ENCODE measurements at places on chromosomes 16 and 17.
A peak's percentile ranks its signal among the peaks of the same experiment; 100 is the strongest.

DNA sequence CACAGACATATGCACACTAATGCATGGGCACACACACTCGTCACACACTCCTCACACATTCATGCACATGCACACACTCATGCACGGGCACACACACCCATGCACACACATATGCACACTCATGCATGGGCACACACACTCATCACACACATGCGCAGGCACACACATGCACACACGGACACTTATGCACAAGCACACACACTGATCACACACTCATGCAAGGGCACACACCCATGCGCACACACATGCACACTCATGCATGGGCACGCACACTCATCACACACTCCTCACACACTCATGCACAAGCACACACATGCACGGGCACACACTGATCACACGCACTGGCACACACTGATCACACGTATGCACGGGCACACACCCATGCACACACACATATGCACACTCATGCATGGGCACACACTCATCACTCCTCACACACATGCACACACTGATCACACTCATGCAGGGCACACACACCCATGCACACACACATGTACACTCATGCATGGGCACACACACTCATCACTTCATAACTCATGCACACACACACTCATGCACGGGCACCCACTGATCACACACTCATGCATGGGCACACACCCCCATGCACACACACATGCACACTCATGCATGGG, 16.1 kb downstream of the ADGRG1 start:
- no peak for DNase-seq

DNA sequence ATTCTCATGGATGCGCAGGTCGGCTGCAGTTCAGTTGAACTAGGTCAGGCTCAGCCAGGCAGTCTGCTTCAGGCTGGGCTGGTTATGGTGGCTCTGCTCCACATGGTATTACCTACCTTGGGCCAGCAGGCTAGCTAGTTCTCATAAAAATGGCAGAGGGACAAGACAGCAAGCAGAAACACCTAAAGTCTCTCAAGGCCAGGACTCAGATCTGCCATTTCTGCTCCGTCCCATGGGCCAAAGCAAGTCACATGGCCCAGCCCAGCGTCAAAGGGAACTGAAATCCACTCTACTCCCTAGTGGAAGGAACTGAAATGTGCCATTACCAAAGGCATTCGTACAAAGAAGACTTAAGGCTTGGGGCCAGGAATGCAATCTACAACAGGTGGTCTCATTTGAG, 160.0 kb downstream of the TMEM132E start:
- DNase-seq: no peak

GRCh38 chr16:17266608-17267313, 204.0 kb downstream of the XYLT1 start:
- no peak for DNase-seq

- DNase-seq: no peak
Observed at GRCh38 chr16:72873044-72873443, 174.9 kb downstream of the ZFHX3 start.

- no peak for DNase-seq
Observed at GRCh38 chr16:88638323-88639230, at the start of gene IL17C. IL17C (plus strand) TSS chr16:88638572; CDS start chr16:88638642, 70 bp downstream.

GRCh38 chr16:17330044-17330443, 140.7 kb downstream of the XYLT1 start:
- no peak for DNase-seq

GRCh38 chr17:39063681-39064069, 87.8 kb downstream of the PLXDC1 start:
- no peak for DNase-seq

DNA sequence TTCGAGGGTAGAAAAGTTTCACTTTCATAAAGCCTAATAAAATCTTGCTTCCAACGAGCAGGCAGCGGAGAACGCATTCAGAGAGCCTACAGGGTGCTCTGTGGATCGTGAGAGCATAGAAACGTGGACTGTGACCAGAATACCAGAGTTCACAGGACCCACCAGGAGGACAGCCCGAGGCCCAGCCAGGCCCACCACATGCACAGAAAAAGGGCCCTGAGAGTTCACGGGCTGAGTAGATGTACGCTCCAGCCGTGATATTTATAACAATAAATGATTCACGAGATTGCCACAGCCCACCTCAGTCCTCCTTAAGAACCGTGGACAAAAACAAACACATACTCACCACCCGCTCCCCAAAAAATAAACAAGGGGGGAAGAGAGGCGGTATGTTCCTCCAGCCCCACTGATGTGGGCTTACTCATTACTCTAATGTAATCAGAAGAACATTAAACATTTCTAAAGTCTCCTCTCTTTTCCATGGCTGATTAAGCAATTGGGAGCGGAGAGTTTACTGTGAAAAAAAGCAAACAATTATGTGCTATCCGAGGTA, 207.2 kb downstream of the C16orf78 start:
- no peak for DNase-seq

- no peak for DNase-seq
Observed at GRCh38 chr17:27457731-27458523, 1.7 kb downstream of the KSR1 start.

DNA sequence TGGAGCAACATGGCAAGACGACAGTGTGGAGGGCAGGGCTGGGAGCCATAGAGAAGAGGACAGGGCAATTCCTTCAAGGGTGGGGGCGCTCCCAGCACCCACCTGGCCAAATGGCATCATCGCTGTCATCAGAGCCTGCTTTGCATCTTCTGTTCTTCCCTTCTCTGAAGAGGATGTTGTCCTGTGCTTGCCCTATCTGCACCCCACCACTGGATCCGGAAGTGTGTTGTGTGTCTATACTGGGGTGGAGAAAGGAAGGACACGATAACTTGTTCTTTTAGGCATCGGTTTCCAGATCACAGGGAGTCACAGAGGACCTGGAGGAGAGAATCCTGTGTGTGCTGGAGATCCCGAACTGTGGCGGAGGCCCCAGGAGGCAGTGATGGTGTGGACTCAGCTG, 25.7 kb upstream of the ANKRD40CL start:
- no peak for DNase-seq

- peak; percentile 43 for DNase-seq
Observed at GRCh38 chr16:48353565-48354163, 31.5 kb downstream of the SIAH1 start.

DNA sequence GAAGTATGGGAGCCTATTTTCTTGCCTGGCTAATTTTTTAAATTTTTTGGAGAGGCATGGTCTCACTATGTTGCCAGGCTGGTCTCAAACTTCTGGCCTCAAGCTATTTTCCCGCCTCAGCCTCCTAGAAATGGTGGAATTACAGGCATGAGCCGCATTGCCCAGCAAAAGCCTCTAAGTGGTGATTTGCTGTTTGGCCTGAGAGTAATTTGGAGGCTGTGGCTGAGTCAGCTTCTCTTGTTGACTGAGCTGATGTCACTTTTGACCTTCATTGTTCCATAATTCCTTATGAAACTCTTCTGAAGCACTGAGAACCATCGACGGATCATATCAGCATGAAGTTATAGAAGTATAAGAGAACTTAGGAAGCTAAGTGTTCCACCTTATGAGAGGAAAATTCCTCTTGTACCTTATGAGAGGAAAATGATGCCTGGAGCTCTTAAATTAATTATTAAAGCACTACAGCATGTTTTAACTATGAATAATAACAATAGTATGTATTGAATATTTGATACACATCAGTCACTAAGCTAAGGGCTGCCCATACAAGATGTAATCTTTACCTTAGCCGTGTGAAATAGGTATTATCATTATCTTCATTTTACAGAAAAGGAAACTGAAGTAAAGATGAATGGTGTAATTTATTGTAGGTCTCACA, 220.8 kb upstream of the MON1B start:
- DNase-seq: no peak

- DNase-seq: no peak
Observed at GRCh38 chr17:49875685-49876084, 27.8 kb upstream of the TAC4 start.

DNA sequence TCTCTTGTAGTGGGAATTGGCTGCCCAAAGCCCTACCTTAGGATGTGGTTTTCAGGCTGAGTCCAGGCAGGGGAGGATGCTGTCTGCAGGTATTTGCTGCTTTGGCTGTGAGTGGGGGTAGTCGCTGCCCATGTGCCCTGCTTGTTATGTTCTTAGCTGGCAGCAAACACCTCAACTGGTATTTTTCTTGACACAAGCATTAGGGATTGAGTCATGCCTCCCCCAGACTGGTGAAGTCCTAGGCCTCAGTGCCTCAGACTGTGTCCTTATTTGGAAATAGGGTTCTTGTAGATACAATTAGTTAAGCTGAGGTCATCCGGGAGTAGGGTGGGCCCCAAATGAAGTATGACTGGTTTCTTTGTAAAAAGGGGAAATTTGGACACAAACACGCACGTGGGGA, 808.3 kb upstream of the EEF2KMT start:
- no peak for DNase-seq

- no peak for DNase-seq
Observed at GRCh38 chr16:84531671-84532111, 27.2 kb upstream of the MEAK7 start.

DNA sequence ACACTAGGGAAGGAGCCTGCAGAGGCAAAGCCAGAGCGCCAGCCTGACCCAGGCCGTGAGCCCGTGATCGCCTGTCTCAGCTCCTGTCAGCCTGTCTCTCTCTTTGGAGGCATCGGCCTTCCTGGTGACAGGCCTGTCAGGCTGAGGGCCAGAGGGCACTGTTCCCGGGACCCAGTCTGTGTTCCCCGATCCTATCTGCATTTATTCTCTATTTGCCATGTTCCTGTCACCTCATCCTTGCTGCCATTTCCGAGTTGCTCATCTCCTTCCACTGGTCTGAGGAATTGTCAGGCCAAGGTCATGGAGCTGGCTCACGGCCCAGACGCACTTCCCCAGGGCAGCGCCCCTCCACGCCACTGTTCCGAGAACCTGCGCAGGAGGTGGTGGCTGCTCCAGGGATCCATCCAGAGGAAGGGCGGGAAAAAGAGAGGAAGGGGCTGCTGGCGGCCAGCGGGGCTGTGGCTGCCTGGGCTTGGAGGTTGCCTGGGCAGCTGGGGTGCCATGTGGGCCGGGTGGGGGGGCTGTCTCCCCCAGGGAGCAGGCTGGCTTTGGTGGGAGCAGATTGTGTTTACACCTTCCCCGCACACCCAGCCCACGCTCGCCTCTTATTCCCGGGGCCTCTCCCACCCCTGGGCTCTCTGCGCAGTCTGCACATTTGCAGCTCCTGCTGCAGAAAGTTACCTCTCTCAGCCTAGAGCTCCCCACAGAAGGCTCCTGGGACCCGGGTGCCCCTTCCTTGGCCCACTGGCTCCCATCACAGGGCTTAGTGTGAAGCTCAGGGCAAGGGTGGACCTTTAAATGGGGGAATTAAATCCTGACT, 4.9 kb downstream of the PRCD start:
- no peak for DNase-seq

GRCh38 chr17:67379251-67379630, 2.2 kb downstream of the PITPNC1 start:
- DNase-seq: no peak

DNA sequence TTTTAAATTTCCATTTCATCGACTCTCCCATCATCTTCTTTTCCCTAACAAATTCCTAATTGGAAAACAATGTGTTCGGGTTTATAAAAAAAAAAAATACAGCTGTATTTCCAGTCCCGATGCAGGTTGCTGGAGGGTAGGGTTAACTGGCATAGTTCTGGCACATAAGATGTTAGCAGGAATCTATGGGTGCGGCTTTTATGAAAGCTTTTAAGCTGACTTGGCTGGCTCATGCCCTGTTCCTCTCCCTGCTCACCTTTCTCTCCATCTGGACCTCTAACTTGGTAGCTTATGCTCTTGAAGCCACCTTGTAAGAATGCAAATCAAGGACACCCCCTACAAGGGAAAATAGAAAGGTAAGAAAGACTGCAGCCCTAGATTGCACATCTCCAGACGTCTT, 33.2 kb upstream of the KCNJ2 start:
- no peak for DNase-seq

DNA sequence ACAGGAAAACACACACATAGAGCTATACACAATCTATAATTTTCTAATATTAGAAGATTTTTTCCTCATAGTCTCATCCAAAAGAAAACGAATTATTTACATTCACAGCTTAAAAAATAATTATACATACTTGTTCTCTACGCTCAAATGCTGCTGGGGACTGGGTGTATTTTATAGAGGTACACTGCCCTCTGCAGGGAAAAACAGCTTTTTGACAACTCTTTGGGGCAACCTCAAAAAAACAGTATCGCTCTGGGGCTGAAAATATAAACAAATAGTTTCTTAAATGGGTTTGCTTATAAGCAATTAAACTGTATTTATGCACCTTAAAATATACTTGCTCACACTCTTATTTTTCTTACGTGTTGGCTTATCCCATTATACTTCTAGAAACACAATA, 261.8 kb upstream of the PSMD7 start:
- DNase-seq: no peak

- no peak for DNase-seq
Observed at GRCh38 chr17:71970312-71970711, 150.5 kb upstream of the SOX9 start.

DNA sequence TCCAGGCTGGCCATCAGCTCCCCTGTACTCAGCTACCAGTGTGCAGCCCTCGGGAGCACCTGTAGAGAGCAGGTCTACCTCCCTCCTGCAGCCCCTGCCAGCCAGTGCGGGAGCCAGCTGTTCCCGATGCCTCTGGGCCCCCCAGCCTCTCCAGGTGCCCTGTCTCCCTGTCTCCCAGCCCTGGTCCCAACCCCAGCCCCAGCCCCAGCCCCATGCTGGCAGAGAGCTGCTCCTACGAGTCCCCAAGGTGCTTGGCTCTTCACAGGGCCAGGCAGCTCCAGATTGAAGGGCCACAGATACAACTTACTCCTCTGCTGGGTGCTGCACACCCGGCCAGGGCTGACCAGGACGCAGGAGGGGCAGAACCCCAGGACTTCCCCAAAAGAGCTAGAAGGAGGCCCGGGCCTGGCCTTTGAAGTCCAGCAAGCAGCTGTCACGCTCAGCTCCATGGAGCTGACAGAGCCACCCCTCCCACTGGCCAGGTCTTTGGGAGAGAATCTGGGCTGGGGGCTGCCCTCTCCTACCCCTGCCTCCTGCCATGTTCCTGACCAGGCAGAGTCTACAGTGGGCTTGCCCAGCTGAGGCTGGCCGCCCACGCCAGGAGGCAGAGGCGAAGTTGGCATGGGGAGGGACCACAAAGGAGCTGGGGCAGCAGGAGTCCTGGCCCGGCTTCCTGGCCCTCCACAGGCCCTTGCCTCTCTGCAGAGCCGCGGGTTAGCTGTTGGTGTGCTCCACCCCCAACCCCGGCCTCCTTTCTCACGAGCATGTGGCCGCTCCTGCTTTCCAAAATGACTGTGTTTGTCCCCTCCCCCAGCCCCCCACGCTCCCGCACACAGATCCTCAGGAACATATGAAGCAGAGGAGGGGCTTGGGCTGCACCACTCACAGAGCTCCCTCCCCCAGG, 9.5 kb upstream of the ADAM11 start:
- no peak for DNase-seq

DNA sequence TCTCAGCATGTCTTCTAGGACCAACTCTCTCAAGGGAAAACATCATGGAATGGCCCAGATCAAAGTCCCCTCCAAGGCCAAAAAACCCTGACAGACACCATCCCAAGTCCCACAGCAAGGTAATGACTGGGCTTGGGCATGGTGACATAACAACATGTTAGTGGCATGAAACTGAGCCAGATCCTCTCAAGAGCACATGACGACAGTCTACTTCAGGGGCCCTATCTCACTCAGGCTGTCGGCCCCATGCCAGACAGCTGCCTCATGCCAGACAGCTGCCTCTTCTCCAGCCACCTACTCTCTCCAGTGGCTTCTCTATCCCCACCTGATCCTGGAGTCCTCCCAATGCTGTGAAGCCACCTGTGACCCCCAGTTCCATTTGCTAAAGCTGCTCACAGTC, 18.4 kb downstream of the HSD11B2 start:
- no peak for DNase-seq

GRCh38 chr16:27961296-27961620, 102.3 kb downstream of the GSG1L start:
- DNase-seq: no peak
